ENCODE measurements at places on chromosomes 12 and 14. TPM values are rescaled to one million over a fixed set of nuclear protein-coding genes. Genes with fewer than 3 reads are reported as not detected.
A peak's percentile ranks its signal among the peaks of the same experiment; 100 is the strongest.

DNA sequence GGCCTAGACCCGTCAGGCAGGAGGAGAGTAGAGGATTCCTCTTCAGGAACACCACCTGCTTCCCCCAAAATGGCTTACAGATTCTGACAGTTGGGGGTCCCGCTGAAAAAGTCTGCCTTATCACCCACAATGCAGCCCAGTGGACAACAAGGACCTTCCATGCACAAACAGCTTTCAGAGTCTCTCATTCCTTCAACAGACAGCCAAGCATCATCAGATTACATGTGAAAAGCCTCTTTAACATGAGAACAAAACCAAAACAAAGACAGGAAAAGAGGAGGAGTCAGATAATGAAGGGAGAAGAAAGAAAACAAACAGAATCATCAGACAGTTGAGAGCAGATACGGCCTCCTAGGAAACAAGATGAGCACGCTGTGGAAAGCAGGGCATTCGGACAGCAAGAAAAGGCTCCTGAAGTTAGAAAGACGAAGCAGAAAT lies 18.3 kb downstream of the KCTD10 start:
- peak overlapping the region; percentile 37 for H3K27ac ChIP-seq
- no peaks in the 10 kb centered on the region for H3K27me3 ChIP-seq
- peaks cover 56% of the 10 kb centered on the region for H3K36me3 ChIP-seq
- H3K4me3 ChIP-seq: no peak overlapping the region
- no peak for DNase-seq

- H3K4me1 ChIP-seq: no peaks in the 10 kb centered on the region
- DNase-seq: no peak
- H3K27ac ChIP-seq: no peak overlapping the region
- H3K4me3 ChIP-seq: no peak overlapping the region
- H3K36me3 ChIP-seq: no peaks in the 10 kb centered on the region
- H3K27me3 ChIP-seq: no peaks in the 10 kb centered on the region
These were observed 124.2 kb downstream of the CACNA1C start for GRCh38 chr12:2177003-2177402.

DNA sequence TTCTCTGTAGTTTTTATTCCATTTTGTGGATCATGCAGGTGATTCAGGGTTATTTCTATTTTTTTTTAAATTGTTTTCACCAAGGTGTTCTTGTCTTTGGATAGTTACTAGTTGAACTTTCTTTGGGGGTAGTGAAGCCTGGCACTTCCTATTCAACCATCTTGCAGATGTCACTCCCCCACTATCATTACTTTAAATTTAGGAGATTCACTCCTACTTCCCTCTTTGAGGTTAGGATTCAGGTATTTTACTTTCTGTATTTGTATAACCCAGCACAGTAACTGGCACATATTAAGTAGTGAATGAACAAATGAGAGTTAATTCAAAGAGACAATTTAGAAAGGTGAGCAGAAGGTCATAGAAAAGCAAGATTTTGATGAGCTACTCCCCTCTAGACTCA lies 255.6 kb downstream of the ATP23 start:
- H3K4me3 ChIP-seq: no peak overlapping the region
- no peak for DNase-seq
- no peak overlapping the region for H3K27ac ChIP-seq
- no peaks in the 10 kb centered on the region for H3K27me3 ChIP-seq
- no peaks in the 10 kb centered on the region for H3K36me3 ChIP-seq

DNA sequence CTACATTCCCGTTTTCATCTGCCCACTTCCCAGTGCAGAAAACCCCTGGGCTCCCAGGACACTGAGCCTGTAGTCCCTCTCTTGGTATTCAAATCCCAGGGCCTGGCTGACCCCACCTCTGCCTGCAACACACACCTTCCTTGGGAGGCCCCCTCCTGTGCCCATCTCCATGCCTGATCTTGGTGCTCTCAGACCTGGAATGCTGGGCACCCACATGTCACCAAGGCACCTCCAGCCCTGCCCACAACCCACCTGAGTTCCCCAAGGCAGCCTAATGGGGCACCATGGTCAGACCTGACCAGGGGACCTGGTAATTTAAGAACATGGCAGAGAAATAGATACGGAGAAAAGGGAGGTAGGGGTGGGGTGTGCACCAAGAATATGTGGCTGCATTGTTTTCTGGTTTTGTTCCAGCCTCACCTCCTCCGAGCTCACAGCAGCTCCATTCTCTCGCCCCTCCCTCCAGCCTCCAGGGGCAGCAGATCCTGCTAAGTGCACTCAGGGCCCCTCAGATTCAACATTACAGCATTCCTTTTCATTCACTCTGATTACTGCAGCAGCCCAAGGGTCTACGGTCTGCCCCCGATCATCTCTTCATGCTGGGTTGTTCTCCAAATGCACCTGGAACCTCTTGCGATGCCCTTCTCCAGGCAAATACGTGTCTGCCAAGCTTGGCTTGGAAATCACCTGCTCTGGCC lies 9.2 kb upstream of the HSP90AA1 start:
- H3K4me1 ChIP-seq: peaks cover 7% of the 10 kb centered on the region
- H3K27me3 ChIP-seq: no peaks in the 10 kb centered on the region
- DNase-seq: no peak
- H3K27ac ChIP-seq: no peak overlapping the region

GRCh38 chr14:93332397-93332852 lies 411 bp downstream of the BTBD7 start:
- H3K4me3 ChIP-seq: peak overlapping the region; percentile 62
- peak; percentile 10 for DNase-seq
- H3K27me3 ChIP-seq: no peaks in the 10 kb centered on the region
- H3K4me1 ChIP-seq: peaks cover 37% of the 10 kb centered on the region
- no peaks in the 10 kb centered on the region for H3K36me3 ChIP-seq
- H3K27ac ChIP-seq: peak overlapping the region; percentile 93

DNA sequence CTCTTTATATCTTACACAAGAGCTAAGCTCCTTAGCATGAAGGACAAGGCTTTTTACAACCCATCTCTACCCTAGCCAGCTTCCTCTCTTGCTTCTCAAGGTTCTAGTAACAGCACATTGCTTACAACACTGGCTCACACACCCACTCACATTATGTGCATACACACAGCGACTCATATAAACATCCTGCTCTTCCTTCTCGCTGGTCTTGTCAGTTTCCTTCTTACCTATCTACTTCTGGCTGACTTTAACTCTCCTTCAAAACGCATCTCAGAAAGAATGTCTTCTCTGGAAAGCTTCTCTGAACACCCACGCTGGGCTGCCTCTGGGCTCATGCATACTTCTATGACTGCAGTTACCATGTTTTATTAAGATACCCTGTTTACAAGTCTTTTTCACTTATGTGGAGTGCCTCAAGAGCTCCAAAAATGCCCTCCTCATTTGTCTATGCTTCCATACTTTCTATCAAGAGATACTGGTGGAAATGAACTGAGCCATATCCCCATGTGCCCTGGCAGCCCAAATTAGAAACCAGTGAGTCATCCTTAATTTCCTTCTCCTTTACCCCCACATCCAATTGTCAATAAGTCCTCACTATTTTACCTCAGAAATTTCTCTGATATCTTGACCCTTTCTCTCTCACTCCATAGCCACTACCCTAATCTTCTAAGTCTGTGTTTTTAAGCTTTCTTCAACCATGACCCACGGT lies 126.9 kb upstream of the KRAS start:
- no peaks in the 10 kb centered on the region for H3K4me1 ChIP-seq
- H3K4me3 ChIP-seq: no peak overlapping the region
- H3K36me3 ChIP-seq: no peaks in the 10 kb centered on the region
- no peaks in the 10 kb centered on the region for H3K27me3 ChIP-seq

DNA sequence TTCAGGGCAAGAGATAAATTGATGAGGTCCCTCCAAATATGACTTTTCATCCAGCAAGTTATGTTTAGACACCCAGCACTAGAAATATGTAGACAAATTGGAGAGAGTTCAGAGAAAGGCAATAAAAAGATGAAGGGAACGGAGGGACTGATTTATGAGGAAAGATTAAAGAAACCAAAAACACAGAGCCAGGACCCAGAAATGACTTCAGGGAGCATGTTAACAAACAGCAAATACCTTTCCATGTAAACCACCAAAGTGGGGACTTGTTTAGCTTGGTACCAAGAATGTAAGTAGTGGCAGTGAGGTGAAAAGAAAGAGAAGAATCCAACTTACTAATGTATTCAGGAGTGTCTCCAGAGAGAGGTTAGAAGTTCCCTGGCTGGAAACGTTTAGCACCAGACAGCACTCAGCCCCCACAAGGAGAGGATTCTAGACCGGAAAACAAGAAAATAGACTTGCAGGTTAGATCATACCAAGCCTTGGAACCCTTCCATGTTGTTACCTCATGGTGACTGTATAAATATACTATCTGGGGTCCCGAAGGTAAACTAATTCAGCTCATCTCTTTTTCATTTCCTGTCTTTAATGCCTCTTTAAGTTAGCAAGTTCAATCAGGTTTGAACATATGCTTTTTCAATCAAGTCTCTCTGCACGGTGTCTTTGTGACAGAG lies 79.2 kb downstream of the TBC1D30 start:
- H3K36me3 ChIP-seq: no peaks in the 10 kb centered on the region
- no peak overlapping the region for H3K4me3 ChIP-seq
- H3K27me3 ChIP-seq: no peaks in the 10 kb centered on the region
- H3K4me1 ChIP-seq: no peaks in the 10 kb centered on the region
- DNase-seq: no peak
- no peak overlapping the region for H3K27ac ChIP-seq

GRCh38 chr12:114291389-114292060 lies 114.4 kb downstream of the TBX5 start:
- H3K27ac ChIP-seq: no peak overlapping the region
- no peaks in the 10 kb centered on the region for H3K4me1 ChIP-seq
- no peak overlapping the region for H3K4me3 ChIP-seq
- H3K27me3 ChIP-seq: no peaks in the 10 kb centered on the region

CLEC2A gene
- not detected for total RNA-seq

COX8C gene
- total RNA-seq: not detected
